CD4-positive, CD25-positive, alpha-beta regulatory T cell (primary cell): ENCODE measurements at places on chromosomes 16 and 17. TPM values are rescaled to one million over a fixed set of nuclear protein-coding genes. Genes with fewer than 3 reads are reported as not detected.

The JPT1 gene
- total RNA-seq = 70.9 TPM

GRCh38 chr17:64685705-64686104, 23.6 kb upstream of the SMURF2 start:
- H3K27ac ChIP-seq = no peak overlapping the region
- H3K4me3 ChIP-seq = no peak overlapping the region
- H3K27me3 ChIP-seq = no peaks in the 10 kb centered on the region
- H3K36me3 ChIP-seq = no peaks in the 10 kb centered on the region
- H3K4me1 ChIP-seq = no peaks in the 10 kb centered on the region
- no peak for DNase-seq

- H3K27me3 ChIP-seq = no peaks in the 10 kb centered on the region
- peak overlapping the region; percentile 10 for H3K4me3 ChIP-seq
- peak; percentile 52 for DNase-seq
- peaks cover 14% of the 10 kb centered on the region for H3K4me1 ChIP-seq
- no peaks in the 10 kb centered on the region for H3K36me3 ChIP-seq
These were observed 13.4 kb upstream of the PLLP start for GRCh38 chr16:57297856-57298255.

- H3K4me1 ChIP-seq = peaks cover 12% of the 10 kb centered on the region
- H3K27ac ChIP-seq = no peak overlapping the region
- no peaks in the 10 kb centered on the region for H3K36me3 ChIP-seq
- no peak overlapping the region for H3K4me3 ChIP-seq
- peaks cover 9% of the 10 kb centered on the region for H3K27me3 ChIP-seq
These were observed 516 bp downstream of the CPNE2 start for GRCh38 chr16:57092786-57093411.

The LPO gene
- 0.15 TPM for total RNA-seq

- no peaks in the 10 kb centered on the region for H3K36me3 ChIP-seq
- peaks cover 5% of the 10 kb centered on the region for H3K4me1 ChIP-seq
- no peak for DNase-seq
- no peak overlapping the region for H3K27ac ChIP-seq
- no peak overlapping the region for H3K4me3 ChIP-seq
- H3K27me3 ChIP-seq = peaks cover 4% of the 10 kb centered on the region
These were observed 7.7 kb upstream of the NLRP1 start for GRCh38 chr17:5591966-5592365.

DNA sequence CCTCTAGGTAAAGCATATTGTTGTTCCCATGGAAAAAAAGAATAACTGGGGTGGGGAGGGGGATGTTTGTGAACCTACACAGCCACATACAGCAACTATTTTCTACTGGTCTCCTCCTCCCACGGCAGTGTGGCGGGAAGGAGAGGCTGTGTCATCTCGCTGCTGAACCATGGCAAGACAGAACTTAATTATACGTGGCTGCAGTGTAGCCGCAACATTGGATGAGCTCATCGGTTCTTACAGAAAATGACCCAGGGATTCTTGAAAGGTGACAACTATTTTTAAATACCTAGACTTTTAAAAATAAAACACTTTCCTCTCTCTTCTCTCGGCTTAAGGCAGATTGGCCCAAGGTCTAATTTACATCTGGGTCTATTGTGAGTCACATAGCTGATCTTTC, 19.8 kb upstream of the TEKT3 start:
- no peaks in the 10 kb centered on the region for H3K27me3 ChIP-seq
- H3K36me3 ChIP-seq = no peaks in the 10 kb centered on the region
- no peak for DNase-seq
- no peak overlapping the region for H3K27ac ChIP-seq
- no peak overlapping the region for H3K4me3 ChIP-seq
